SK-N-SH (cell line): ENCODE measurements at places on chromosomes 5 and 9. TPM values are rescaled to one million over a fixed set of nuclear protein-coding genes. Genes with fewer than 3 reads are reported as not detected.
A peak's percentile ranks its signal among the peaks of the same experiment; 100 is the strongest.

DNA sequence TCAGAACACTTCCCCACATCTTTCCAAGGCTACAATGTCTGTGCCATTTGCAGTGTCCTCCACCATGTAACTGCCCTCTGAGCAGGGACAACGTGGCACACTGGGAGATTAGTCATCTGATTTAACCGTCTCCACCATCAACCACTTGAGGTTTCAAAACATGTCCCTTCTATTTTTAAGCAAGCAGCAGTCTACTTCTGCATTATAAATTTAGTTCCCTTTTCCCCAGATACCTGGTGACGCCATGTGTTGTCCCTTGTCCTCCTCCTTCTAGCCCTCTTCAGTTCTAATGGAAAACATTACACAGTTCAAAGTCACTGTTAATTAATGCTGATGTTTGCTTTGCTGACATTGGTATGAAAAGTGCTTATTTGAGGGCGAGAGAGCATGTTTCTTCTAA lies 52.8 kb downstream of the ATP10B start:
- DNase-seq: no peak

GRCh38 chr5:35365758-35366157 lies 135.5 kb upstream of the PRLR start:
- no peak for DNase-seq

DNA sequence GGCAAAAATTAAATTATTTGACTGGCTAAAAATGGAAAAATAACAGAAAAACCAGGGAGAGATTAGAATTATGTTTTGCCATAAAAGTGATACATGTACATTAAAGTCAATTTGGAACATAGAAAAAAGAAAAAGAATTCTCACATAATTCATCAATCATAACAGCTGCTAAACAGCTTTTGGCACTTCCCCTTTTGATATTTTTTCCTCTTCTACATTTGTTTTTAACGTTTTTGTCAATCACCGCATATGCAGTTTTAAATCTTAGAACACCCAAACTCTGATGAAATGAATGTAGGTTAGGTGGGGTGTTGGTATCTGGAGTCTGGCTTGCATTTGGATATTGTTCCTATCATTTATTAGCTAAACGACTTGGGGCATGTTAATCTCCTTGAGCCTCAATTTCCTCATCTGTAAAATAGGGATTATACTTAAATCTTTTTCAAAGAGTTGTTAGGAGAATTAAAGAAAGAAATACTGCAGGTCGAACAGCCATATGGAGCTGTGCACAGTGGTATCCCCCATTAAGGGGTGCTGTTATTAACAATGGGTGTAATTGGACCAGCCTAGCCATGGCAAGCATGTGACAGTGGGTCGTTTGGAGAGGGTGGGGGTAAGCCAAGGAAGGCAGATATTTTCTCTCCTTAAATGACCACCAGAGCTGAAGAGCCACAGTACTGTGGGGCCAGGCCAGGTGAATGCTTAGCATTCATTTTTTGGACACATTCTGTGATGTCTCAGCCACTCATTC lies 22.6 kb downstream of the NPR3 start:
- no peak for DNase-seq

- DNase-seq: no peak
Measured at GRCh38 chr5:68196876-68197275, 18.7 kb upstream of the PIK3R1 start.

DNA sequence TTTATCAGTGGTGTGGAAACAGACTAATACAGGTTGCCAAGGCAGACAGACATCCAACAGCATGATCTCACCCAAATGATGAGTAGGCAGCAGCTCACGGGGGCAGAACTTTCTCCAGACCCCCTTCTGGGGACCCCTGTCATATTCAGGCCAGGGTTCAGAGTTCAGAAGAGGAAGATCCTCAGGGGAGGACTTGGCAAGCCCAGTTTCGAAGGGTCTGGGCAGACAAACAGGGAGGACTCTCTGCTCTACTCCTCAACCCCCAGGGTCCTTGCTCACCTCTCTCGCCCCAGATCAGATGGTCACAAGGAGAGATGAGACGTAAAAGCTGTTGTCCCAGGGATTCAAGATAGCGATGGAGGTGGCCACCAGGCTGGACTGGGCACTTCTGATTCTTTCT lies 215.1 kb upstream of the MVB12B start:
- no peak for DNase-seq

- no peak for DNase-seq
Measured at GRCh38 chr5:50575740-50576139, 90.7 kb upstream of the PARP8 start.

DNA sequence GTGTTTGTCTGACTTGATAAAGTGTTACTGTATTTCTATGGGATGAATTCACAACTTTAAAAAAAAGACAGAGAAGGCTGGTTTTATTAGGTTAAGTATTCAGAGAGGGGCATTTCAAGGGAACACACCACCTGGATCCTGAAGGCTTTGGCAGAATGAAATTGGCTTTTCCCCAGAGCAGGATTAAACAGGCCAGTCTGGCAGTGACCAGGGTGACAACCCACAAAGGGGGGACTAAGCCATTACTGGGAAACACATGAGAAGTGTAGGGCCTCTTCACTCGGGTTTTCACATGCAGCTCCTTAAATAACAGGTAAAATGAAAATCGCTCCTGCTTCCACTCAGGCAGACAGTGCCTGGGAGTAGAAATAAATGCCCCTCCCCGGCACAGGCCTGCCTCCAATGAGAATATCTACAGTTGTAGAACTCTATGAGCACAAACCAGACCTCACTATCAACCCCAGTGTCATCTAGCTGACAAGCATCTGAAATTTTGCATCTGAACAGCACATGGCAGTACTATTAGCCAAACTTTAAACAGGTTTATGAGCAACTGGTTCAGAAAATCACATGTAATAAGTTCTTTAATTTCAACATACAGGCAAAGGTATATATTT lies 85.8 kb downstream of the LHFPL2 start:
- no peak for DNase-seq

DNA sequence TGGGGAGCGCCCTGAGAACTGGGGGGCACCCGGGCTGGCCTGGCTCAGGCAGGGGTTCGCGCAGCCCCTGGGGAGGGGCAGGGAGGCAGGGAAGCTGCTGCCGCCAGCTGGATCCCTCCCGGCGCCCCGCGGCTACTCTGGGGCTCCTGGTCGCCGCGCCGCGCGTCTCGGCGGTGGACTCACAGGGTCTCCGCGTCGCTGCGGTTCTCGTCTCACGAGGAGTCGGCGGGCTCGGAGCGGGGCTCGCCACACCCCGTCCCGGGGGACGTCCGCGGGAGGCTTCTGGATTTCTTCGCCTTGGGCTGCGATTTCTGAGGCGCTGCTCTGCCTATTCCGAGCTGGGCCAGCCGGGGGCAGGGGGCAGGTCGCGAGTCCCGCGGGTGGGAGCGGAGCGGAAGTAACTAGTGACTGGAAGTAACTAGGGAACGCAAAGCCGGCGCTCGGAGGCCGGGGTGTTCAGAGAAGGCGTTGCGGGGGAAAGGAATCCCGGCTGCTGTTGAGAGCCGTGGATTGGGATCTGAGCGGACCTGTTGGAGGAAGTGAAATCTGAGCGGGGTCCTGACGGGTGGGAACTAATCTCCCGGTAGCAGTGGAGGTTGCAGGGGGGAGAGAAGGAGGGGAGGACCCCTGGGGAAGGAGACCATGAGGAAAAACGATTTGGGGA lies 511 bp downstream of the CYSTM1 start:
- peak; percentile 83 for DNase-seq

- DNase-seq: no peak
Measured at GRCh38 chr5:14040542-14040941, 96.1 kb upstream of the DNAH5 start.

DNA sequence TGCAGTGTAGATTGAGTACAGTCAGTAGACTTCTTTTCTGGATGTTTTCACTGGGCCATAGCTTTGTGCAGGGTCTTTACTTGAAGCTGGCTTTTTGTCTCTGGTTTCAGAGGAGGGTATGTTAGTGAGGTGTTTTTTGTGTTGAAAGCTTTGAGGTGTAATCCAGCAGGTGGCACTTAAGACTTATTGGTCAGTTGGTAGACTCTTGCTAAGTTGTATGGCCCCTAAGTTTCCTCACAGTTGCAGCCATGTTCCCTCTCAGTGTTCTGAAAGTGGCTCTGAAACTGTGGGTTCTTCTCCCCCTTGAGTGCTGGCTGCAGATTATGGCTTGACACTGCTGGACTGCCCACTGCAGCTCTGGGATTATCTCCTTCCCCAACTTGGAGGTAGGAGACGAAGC lies 55.7 kb upstream of the SLC44A1 start:
- DNase-seq: no peak

The TPPP gene
- 0.05 and 0.10 TPM in 2 replicates for polyA plus RNA-seq

The APBA1 gene
- polyA plus RNA-seq: 2.8 and 3.1 TPM in 2 replicates

DNA sequence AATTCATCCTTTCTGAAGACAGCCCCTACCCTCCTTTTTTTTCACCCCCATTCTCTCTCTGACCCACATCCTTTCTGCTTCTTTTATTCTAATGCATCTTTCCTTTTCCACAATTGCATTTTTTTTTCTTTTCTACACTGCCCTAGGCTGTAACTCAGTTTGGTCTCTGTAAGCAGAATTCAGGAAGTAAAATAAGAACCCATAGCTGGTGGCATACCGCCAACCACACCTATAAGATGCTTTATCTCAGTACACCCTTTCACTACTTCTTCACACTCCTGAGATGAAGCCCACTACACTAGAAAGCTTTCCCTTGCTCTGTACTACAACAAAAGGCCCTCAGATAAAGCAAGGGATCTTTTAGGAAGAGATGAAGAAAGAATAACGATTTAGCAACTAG lies 16.1 kb upstream of the TSSK1B start:
- DNase-seq: no peak

DNA sequence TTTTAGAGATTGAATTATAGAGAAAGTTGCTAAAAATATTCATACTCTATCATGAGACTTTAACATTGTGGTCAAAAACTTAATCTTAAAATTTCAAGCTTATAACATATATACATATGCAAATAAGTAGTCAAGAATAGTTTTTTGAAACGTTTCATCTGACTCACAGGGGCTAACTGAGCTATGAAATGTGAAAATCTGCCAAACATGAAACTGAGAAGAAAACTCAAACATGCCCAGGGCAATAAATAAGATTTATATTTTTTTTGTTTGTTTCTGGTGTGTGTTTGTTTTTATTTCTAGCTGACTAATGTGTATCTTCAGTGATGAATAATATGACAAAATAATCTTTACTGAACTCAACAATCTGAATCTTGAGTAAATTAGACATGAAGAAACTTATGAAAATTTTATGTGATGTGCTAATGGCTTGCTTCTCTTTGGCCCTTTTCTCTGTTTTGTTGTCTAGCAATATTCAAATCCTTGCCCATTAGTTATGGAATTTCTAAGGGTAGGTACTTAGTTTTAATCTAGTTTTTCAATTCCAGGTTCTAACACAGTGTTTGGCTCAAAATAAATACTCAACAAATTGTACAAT lies 99.9 kb downstream of the FAM174A start:
- no peak for DNase-seq

DNA sequence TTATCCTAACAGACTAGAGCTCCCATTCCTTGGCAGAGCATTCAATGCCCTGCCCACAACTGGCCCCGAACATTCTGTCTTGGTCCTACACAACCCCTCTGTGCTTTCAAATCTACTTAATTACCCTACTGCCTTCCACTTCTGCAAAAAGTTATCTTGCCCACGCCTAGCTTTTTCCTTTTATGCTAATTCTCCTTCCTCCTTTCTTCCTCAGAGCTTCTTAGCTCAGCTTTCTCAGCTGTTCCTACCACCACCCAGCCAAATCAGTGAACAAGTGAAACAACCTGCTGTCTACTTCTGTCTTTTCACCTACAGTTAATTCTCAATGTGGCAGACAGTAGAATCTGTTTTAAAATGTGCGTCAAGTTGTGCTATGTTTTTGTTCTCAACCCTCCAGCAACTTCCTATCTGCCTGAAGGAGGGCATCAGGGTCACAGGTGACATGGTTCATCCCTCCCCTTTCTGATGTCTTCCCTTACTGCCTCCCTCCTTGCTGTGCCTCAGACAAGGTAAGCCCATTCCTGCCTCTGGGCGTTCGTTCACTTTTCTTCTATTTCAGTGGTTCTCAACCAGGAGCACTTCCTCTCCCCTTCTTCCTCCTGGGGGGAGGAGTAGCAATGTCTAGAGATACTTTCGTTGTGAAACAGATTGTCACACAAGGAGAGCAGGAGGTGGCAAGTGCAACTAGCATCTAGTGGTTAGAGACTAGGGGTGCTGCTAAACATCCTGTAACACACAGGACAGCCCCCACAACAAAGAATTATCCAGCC lies 1.3 kb upstream of the REEP5 start:
- DNase-seq: no peak

The SHISAL2B gene
- 0.16 TPM in 1 of 2 replicates, not detected in the other for polyA plus RNA-seq

GRCh38 chr5:51691538-51692079 lies 308.4 kb downstream of the ISL1 start:
- no peak for DNase-seq

DNA sequence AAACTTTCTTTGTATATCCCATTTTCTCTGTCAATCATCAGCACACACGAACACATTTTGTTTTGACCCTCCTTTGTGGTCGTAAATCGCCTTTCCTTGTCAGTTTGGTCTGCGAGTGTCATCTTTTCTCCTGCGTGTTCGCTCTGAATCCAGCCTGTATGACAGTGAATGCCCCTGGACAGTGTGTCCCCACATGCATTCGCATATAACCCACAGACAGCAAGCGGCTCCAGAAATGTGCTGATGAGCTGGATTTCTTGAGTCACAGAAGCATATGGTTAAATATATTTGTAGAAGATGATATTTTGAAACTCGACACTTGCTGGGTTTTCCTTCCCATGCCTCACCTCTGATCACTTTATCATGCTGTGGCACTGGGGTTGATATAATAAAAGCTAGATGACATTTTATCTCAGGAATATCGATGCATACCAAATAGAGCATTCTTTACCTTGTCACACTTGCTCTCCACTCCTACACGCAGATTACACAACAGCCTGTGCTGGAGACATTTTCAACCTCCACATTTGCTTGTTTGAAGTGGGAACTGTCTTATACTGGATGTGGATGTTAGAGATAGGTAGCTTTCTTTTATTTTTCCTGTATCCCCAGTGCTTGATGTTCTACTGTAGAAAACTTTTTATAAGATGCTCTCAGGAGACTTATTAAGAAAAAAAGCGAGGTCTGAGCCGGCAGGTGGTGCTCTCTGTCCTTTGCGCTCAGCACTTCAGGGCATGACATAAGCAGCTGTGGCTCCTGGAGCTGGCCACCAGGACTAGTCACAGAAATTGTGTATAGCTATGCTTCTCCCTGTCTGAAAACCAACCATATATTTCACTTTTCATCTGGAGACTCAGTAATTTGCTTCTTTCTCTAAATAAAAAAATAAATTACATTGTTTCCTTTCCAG lies 215.1 kb downstream of the SH3GL2 start:
- DNase-seq: no peak

The AQP3 gene
- 0.52 and 0.64 TPM in 2 replicates for polyA plus RNA-seq

DNA sequence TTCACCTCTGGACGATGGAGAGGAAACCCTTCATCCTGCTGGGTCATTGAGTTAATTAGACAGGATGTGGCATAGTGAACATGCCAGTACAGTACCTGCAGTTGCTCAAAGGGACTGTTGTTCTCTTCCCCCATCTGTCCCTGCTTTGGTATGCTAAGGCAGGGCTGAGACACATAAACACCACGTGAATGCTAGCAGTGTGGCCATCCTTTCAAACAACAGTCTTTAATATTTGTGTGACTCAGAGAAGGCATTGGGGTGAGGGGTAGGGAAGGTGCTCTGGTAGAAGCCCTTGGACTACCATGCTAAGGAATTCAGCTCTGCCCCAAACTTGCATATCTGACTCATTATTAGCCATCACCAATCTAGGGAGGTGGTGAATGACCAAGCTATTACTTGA lies 180.2 kb upstream of the ZNF618 start:
- DNase-seq: no peak

The DENND1A gene
- polyA plus RNA-seq: 19.8 and 25.4 TPM in 2 replicates

The WWC1 gene
- 15.2 and 16.9 TPM in 2 replicates for polyA plus RNA-seq
